Hindlimb muscle (tissue), 1 donor: ENCODE measurements at places on chromosomes 13 and 19. TPM values are rescaled to one million over a fixed set of nuclear protein-coding genes. Genes with fewer than 3 reads are reported as not detected.

ATP8A2 gene
- 1.6 TPM for polyA plus RNA-seq

GPR183 gene
- 2.4 TPM for polyA plus RNA-seq

PSG1 gene
- not detected for polyA plus RNA-seq

CGB5 gene
- not detected for polyA plus RNA-seq

HAUS5 gene
- polyA plus RNA-seq, result 13.7 TPM

ZNF468 gene
- 15.2 TPM for polyA plus RNA-seq

TEAD2 gene
- 72.1 TPM for polyA plus RNA-seq

SERP2 gene
- polyA plus RNA-seq, result 4.5 TPM

CEACAM3 gene
- not detected for polyA plus RNA-seq

PEX11G gene
- polyA plus RNA-seq, result 4.0 TPM

ELANE gene
- polyA plus RNA-seq, result 0.89 TPM

ASPDH gene
- polyA plus RNA-seq, result 0.62 TPM

ZNF524 gene
- 10.9 TPM for polyA plus RNA-seq

ZNF836 gene
- 9.0 TPM for polyA plus RNA-seq

TEX26 gene
- polyA plus RNA-seq, result not detected

CACNG8 gene
- 1.1 TPM for polyA plus RNA-seq

TTYH1 gene
- polyA plus RNA-seq, result 3.2 TPM

ERVK3-1 gene
- 33.0 TPM for polyA plus RNA-seq

FFAR3 gene
- not detected for polyA plus RNA-seq

SSC5D gene
- 13.3 TPM for polyA plus RNA-seq

POGLUT2 gene
- 18.9 TPM for polyA plus RNA-seq

FCER2 gene
- 0.65 TPM for polyA plus RNA-seq

KCNN1 gene
- polyA plus RNA-seq, result 0.63 TPM

MIR17HG gene
- 2.7 TPM for polyA plus RNA-seq

DHDH gene
- 0.93 TPM for polyA plus RNA-seq

ZNF780B gene
- 13.4 TPM for polyA plus RNA-seq

SERPINE3 gene
- 0.14 TPM for polyA plus RNA-seq

PSG3 gene
- not detected for polyA plus RNA-seq

MATK gene
- polyA plus RNA-seq, result 2.7 TPM

GAS6 gene
- polyA plus RNA-seq, result 54.6 TPM

KDELR1 gene
- polyA plus RNA-seq, result 125 TPM

CPB2 gene
- 0.13 TPM for polyA plus RNA-seq

CLIP3 gene
- 19.3 TPM for polyA plus RNA-seq

NLRP4 gene
- not detected for polyA plus RNA-seq

LSM14A gene
- 83.6 TPM for polyA plus RNA-seq

CFD gene
- 4.1 TPM for polyA plus RNA-seq
